ENCODE measurements at places on chromosomes 1 and 21.

- DNase-seq: no peak
Observed at GRCh38 chr1:21117597-21118001, 59.1 kb downstream of the EIF4G3 start.

- no peak for DNase-seq
Observed at GRCh38 chr1:229190057-229190575, 80.8 kb upstream of the RAB4A start.

DNA sequence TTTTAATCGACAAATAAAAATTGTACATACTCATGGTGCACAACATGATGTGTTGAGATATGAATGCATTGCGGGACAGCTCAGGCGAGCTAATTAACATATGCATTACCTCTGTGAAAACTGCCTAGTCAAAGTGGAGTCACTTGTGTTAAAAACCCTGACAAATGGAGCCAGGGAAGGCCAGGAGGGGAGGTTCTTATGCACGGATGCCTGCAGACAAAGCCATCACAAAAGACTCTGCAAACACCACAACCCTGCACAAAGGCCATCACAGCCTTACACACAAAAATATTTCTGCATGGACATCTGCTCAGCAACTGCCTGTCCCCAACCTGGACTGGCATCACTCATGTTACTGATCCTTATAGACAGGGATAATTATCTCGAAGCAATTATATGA lies 204.4 kb upstream of the AJAP1 start:
- no peak for DNase-seq

- DNase-seq: peak; percentile 31
Observed at GRCh38 chr1:16073490-16074119, at the start of gene FAM131C. Gene FAM131C, minus strand, starts transcription at chr1:16073651. Its CDS starts 209 bp downstream, at chr1:16073442.

- no peak for DNase-seq
Observed at GRCh38 chr21:14766241-14766640, 220.1 kb upstream of the SAMSN1 start.

- DNase-seq: no peak
Observed at GRCh38 chr1:58084266-58084665, 462.3 kb downstream of the OMA1 start.

DNA sequence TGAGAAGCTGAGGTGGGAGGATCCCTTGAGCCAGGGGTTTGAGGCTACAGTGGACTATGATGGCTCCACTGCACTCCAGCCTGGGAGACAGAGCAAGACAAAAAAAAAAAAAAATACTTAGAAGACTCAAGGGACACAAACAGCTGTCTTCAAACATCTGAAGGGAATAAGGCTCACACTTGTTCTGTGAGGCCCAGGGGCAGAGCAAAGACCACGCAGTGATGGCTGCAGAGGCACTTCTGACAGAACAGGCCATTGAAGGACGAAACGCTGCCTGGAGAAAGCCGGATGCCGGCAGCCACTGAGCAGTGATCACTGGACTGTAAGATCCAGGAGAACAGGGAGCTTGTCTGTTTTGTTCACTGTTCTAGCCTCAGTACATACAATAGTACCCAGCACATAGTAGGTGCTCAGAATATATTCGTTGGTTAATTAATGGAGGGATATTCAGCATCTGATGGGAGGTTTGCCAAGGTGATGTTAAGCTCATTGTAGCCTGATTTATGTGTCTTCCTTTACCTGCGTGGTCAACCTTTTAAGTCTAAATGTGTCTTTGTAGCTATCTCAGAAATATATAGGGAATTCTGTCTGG lies 12.1 kb upstream of the NDC1 start:
- no peak for DNase-seq

DNA sequence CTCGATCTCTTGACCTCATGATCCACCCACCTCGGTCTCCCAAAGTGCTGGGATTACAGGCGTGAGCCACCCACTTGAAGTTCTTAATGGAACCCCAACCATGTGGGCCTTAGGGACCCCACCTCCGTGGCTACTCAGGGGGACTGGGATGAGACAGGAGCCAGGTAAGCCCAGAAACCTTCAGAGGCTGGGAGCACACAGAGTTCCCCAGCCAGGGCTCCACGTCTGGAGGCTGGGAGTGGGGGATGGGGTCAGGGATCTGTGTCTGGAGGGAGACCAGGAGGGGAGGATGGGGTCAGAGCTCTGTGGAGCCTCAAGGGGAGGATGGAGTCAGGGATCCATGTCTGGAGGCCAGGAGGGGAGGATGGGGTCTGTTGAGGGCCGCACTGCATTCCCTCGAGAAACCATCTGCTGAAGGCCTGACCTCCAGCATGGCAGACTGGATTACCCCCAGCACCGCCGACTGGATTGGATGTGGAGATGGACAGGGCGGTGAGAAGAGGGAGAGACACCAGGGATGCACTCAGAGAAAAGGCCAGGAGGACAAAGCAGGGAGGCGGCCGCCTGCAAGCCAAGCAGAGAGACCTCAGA lies 2.1 kb upstream of the FTCD start:
- no peak for DNase-seq

Measured in NCI-H2171 treated with DMSO at 0.1 percent for 48 hours (cell line).